A549 (cell line): ENCODE measurements at places on chromosomes 3 and 15.

- no peak for DNase-seq
These were observed 23.6 kb downstream of the TLNRD1 start for GRCh38 chr15:81024265-81024872.

DNA sequence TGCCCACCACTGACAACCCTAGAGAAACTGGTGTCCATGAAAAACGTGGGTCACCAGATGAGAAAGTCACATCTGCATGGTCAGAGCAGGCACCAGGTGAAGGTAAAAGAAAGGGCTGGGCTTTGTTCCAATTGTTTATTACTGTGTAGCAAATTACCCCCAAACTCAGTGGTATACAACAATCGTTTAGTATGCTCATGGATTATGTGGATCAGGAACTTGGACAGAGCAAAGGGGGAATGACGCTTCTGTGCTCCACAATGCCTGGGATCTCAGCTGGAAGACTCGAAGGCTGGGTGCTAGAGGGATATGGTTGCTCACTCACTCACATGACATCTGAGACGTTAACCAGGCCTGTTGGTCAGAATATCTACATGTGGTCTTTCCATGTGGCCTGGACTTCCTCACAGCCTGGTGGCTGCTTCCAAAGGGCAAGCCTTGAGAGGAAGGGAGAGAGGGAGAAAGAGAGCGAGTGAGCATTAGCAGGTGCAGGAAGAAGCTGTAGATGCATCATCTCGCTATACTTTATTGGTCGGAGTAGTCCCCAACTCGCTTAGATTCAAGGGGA is 44.9 kb downstream of the LPP start:
- DNase-seq: no peak

GRCh38 chr3:188077160-188077799 is 76.7 kb upstream of the LPP start:
- no peak for DNase-seq

DNA sequence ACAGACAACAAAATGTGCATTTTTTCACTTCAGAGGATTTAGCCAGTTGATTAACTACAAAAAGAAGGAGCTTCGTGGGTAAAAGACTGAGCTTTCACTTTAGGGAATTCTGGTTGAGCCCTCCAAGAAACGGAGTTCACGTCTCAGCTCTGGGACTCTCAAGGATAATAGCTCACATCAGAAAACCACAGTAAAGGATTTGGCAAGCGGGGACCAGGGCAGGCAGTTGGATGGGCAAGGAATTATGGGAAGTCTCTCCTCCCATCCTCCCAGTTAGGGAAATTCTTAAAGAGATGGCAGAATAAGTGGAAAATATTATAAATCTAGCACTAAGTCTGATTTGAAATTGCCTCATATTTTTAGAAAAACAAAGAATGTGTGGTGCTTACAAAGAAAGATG is 188.3 kb upstream of the EOMES start:
- DNase-seq: no peak
